ENCODE measurements at places on chromosomes 6 and 20.

- DNase-seq = no peak
These were observed 290.7 kb downstream of the ARHGAP18 start for GRCh38 chr6:129419324-129419723.

DNA sequence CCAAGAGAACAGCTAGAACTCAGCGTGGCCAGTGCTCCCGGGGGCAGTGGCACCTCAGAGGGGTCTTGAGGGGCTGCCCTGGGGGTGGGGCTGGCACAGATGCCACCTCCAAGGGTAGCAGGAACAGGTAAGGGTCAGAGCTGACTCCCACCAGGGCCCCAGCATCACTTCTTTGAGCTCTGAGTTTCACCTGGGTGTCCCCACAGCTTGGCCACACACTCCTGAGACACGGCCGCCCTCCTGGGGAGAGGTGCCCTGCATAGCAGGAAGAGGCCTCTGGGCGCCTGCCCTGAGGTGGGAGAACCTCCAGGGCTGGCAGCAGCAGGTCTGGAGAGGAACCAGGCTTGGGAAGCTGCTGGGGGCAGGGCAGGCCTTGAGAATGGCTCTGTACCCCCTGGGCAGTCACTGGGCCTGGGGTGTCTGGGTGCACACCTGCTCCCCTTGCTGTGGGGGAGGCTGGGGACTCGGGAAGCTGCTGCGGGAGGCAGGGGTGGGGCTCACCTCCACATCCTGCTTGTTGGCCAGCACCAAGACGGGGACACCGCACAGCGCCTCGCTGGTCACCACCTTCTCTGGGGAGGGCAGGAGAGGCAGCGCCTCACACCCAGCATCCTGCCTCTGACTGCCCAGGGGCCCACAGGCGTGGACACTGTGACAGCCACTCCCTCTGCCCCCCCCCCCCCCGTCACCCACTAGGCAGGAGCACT is 5.0 kb downstream of the TNFRSF6B start:
- DNase-seq = no peak

- no peak for DNase-seq
These were observed 316.0 kb downstream of the CLIC5 start for GRCh38 chr6:45699663-45700062.

- no peak for DNase-seq
These were observed at the start of gene C20orf173 for GRCh38 chr20:35529552-35529951. C20orf173 (minus strand) TSS chr20:35529652; CDS start chr20:35529373, 279 bp downstream.

- DNase-seq = no peak
These were observed 18.6 kb downstream of the HFE start for GRCh38 chr6:26105842-26106241.

GRCh38 chr6:2053691-2054090 is 191.7 kb downstream of the GMDS start:
- DNase-seq = no peak

DNA sequence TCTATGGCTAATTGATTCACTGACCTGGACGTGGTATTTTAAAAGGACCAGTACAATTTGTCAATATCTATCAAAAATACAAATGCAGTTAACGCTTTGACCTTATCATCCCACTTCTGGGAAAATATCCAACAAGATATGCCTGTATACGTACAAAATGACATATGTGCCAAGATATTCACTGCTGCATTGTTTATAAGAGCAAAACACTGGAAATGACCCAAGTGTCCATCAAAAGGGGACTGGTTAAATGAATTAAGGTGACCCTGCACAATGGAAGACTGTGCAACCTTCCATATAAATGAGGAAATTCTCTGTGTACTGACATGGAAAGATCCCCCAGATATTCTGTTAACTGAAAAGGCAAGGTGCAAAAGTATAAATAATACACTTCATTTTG is 13.9 kb downstream of the TRAM2 start:
- no peak for DNase-seq
